ENCODE measurements at places on chromosomes 6 and 20.

- no peak for DNase-seq
Observed at GRCh38 chr6:144624246-144624645, 339.1 kb downstream of the UTRN start.

- DNase-seq: no peak
Observed at GRCh38 chr6:131250122-131250521, 114.9 kb downstream of the AKAP7 start.

- DNase-seq: no peak
Observed at GRCh38 chr20:37309936-37310590, 20.6 kb downstream of the MANBAL start.

DNA sequence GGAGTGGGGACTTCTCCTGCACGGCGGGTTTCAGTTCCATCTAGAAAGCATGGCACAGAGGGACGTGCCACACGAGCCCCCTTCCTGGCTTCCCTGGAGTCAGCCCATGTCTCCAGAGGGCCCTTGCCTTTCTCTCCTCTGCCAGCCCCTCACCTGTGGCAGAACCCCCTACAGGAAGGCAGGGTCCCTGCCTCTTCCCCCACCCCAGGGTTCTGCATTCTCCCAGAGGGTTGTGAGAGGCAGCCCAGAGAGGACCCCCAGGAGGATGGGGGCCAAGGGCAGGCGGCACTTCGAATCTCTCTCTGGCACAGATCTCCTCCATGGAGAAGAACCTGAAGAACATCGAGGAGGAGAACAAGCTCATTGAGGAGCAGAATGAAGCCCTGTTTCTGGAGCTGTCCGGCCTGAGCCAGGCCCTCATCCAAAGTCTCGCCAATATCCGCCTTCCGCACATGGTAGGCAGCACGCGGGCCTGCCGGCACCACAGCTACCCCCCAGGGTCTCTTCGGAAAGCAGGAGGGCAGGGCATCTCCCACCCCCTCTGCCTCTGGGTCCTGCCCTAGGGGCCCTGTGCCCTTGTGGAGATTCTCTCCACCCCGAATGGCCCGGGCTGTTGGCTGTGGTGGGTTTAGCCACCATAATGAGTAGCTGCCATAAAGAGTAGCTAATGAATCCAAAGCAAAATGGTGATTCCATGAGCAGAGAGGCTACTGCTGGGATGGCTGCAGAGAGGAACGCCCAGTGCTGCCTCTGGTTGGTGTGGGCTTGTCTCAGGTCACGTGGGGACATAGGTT, 15.9 kb upstream of the PCMTD2 start:
- no peak for DNase-seq
